ENCODE measurements at places on chromosomes 2 and 18.

GRCh38 chr2:143926736-143927135 lies 593.2 kb downstream of the ZEB2 start:
- no peak for DNase-seq

- no peak for DNase-seq
These were observed 92.2 kb downstream of the COL6A3 start for GRCh38 chr2:237321746-237322145.

GRCh38 chr2:215391531-215391930 lies 44.3 kb downstream of the FN1 start:
- no peak for DNase-seq

- DNase-seq, result no peak
These were observed 24.4 kb upstream of the EMILIN2 start for GRCh38 chr18:2822213-2822921.

Data from stomach (tissue), 19 donors.